ENCODE measurements at places on chromosomes 7 and 10.

DNA sequence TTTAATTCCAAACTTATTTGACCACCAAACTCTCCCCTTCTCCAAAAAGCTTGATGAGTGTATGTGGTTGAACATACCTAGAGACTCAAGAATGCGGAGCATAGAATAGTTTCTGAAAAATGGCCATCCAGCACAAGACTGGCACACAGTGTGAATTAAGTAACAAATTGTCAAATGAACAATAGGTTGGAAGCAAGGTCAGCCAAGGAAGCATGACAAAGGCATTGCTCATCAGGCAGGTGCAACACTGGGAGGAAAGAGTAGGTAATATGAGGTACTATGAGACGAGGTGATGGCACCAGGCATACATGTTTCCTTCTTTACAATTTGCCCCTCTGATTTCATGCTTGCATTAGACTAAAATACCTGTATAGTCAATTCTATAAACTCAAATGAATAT lies 73.7 kb downstream of the DKK1 start:
- DNase-seq: no peak

DNA sequence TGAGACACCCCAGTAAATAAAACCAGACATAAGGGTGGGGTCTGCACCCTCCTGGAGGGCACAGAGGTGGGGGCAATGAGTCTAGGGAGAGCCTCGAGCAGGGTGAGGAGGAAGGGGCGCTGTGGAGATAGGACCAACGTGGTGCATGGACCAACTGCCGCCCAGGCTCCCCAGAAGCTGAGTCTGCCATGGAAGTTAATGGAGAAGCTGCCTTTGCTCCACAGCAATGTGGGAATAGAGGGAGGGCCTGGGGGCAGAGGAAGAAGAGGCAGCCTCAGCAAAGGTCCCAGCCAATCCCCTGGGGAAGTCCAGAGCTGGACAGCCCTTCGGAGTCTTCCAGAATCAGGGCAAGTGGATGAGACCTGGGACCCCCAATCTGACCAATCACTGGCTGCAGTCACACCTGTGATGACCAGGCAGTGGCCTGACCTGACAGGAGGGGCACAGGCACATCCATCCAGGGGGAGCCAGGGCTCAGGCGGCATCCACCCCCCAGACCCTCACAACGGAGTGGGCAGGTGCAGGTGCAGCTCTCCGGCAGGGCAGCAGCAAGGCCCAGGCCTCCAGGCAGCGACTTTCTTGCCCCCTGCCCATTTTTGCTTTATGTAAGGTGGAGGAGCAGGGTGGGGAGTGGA lies 242.2 kb upstream of the PPP2R2D start:
- DNase-seq: no peak

GRCh38 chr10:78760463-78761310 lies 308.1 kb upstream of the ZMIZ1 start:
- no peak for DNase-seq

- no peak for DNase-seq
Measured at GRCh38 chr7:116811768-116812167, 50.6 kb upstream of the CAPZA2 start.

- no peak for DNase-seq
Measured at GRCh38 chr7:141999058-141999623, 3.5 kb downstream of the MGAM start.

GRCh38 chr10:28046579-28046978 lies 47.7 kb upstream of the ODAD2 start:
- no peak for DNase-seq

DNA sequence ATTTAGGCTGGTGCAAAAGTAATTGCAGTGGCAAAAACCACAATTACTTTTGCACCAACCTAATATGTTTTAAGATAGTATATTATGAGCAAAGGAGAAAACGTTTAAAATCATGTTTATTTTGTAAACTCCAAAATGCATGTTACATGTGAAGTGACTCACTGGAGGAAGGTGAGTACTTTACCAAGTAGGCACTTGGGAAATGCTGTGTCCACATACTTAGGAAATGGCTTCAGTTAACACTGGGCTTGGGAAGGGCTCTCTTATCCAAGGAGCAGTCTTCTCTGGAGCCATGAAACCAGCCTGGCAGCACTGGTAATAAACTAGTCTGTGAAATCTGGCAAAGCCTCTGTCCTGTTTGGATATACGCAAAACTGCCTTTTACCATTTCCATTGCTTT lies 4.4 kb downstream of the RPS24 start:
- no peak for DNase-seq

DNA sequence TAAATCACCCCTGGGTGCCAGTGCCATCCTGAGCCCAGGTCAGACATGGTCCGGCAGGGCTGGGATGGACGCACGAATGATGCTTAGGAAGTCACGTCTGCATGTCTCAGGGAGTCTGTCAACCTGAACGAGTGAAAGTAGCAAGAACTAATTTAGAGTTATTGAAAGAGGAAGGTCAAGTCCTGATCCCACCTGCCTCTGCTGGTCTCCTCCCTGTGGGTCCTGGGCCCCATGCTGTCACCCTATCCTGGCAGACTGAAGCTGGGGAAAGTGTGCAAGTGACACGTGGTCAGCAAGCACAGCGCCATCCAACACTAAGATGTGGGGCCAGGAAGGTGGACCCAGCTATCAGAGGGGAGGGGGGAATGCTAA lies 26.1 kb upstream of the GRID1 start:
- DNase-seq: no peak

DNA sequence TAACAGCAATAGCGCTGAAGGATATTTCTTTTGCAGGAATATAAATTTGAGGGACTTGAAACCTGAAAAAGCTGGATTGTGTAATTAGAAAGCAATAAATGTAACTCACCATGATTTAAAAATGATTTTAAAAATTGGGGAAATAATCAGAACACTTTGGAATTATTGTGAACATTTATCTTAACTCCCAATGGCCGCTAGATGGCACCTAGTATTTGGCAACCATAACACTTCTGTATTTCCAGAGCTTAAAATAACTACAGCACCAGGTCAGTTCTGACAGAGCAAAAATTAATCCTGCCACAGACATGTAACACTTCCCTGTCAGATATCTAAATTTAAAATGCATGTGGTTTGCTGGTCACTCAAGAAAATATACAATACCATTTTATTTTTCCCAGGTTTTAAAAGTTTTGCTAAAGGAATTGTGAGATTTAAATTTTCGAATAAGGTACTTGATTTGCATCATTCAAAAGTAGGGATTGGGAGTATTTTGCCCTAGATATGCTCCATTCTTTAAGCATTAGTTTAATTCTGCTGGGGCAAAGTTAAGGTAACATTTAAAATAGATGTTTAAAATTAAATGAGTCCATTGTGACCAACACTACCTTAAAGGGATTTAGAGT lies 144.5 kb downstream of the PPP1R3A start:
- peak; percentile 3 for DNase-seq

- DNase-seq: no peak
Measured at GRCh38 chr7:54409917-54410316, 132.3 kb upstream of the VSTM2A start.

GRCh38 chr10:8586504-8586903 lies 532.0 kb downstream of the GATA3 start:
- no peak for DNase-seq

DNA sequence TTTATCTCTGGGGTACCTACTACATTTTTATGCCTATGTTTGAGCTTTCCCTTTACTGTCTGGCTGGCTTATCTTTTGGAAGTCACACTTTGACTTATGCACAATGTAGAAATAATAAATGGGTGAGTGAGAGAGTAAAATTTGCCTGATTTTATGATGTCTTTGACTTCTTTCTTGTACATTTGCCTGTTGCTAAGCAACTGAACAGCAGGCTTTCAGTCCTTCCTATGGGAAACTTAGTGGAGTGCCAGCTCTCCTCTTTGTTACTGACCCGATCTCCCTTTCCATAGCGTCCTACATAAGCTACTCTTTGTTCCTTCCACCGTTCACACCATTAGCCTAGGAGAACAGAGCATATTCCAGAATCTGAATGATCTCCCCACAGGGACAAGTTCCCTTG lies 4.2 kb downstream of the TAS2R60 start:
- DNase-seq: no peak

DNA sequence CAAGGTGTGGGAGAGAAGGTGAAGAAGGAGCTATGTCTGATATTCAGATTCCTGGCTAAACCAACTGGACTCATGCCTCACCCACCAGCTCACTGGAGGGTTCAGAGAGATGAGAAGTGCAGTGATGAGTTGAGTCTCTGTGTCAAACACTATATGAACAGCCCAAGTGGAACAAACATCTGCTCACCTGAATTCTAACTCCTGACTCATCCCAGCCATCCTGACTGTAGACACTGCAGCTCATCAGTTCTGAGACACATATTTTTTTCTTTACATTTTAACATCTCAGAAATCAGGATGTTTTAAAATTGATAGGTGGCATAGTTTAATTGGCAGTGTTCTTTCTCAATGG lies 27.3 kb downstream of the GSDME start:
- no peak for DNase-seq

- peak; percentile 25 for DNase-seq
Measured at GRCh38 chr10:93815304-93816096, 57.8 kb downstream of the LGI1 start.

- no peak for DNase-seq
Measured at GRCh38 chr10:76871697-76872295, 765.8 kb downstream of the KCNMA1 start.

GRCh38 chr7:26309089-26309488 lies 17.4 kb downstream of the SNX10 start:
- no peak for DNase-seq

GRCh38 chr7:150745876-150746275 lies 8.7 kb downstream of the GIMAP5 start:
- DNase-seq: no peak

GRCh38 chr7:78151229-78151628 lies 352.7 kb downstream of the PHTF2 start:
- no peak for DNase-seq

- DNase-seq: no peak
Measured at GRCh38 chr7:79984210-79984609, 150.4 kb upstream of the GNAI1 start.

DNA sequence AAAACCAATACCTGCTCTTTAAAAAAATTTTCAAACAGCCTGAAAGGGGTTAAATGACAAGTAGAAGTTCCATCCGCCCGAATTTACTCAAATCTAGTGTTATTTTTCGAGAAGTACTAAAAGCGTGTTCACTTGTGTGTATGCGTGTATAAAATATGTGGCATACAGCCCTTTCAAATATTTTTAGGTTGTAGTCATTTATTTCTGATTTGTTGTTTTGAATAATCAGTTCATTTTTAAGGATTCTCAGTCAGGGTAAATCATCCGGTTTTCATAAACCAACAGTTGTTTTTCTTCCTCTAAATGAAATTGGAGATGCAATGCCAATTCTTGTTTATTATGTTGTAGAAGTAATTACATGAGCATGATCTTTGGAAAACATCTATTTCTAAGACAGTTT lies 6.9 kb upstream of the SUN1 start:
- no peak for DNase-seq

DNA sequence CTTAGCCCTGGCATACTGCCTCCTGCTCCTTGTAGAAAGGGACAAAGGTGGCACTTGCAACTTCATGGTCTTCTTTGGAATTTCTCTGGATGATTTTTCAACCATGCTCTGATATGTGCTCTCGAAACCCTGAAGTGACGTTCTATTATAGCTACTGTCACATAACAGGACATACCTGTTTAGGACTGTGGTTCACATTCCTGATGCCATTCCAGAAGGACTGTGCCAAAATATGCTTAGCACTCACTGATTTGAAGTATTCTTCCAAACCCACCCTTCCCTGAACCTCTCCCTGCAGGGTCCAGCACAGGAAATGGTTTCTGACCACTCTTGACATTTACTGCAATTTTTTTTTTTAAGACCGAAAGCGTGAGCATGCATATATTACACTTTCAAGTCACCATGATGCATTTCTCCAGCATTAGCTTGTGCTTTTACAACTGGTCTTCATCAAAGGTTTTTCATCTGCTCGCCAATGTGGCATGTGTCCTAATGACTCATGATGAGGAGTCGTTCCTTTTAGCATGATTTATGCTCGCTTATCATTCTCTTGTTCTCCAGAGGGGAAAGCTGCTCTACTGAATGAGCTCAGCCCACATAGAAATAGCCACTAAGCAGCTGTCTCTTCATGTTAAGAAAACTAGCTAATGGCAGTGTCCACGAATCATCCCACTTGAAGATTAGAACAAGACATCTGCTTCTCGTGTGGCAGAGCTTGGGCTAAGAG lies 135.2 kb downstream of the ADAM12 start:
- DNase-seq: no peak
